ENCODE measurements at places on chromosomes 16 and 17. TPM values are rescaled to one million over a fixed set of nuclear protein-coding genes. Genes with fewer than 3 reads are reported as not detected.

The DNAH17 gene
- total RNA-seq, result not detected

The ZG16B gene
- total RNA-seq, result not detected

The HID1 gene
- 4.5 TPM for total RNA-seq

The SLFN12 gene
- 11.2 TPM for total RNA-seq

The DOC2A gene
- total RNA-seq, result not detected

The HIC1 gene
- 53.4 TPM for total RNA-seq

The PRR15L gene
- total RNA-seq, result not detected

The FAM222B gene
- total RNA-seq, result 15.9 TPM

The SLC6A2 gene
- 2.1 TPM for total RNA-seq

The CLDN6 gene
- not detected for total RNA-seq

The TMEM95 gene
- total RNA-seq, result not detected

The DOC2B gene
- total RNA-seq, result 10.4 TPM

DNA sequence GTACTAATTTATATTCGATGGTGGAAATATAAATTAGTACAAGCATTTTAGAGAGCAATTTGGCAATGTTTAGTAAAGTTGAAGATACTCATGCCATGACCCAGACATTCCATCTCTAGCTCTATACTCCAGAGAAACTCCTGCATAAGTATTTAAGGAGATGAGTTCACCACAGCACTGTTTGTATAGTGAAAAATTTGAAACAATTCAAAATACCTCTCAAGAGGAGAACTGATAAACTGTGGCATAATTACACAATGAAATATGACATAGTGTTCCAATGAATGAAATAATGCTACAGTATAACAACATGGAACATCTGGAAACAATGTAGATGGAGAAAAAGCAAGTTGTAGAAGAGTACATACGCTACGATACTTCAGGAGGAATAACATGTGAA is 48.6 kb upstream of the IRX3 start:
- no peak for DNase-seq

GRCh38 chr17:15436473-15437302 is 30.7 kb downstream of the CDRT4 start:
- no peak for DNase-seq

- no peak for DNase-seq
Measured at GRCh38 chr17:36586138-36586537, 5.5 kb upstream of the DHRS11 start.

DNA sequence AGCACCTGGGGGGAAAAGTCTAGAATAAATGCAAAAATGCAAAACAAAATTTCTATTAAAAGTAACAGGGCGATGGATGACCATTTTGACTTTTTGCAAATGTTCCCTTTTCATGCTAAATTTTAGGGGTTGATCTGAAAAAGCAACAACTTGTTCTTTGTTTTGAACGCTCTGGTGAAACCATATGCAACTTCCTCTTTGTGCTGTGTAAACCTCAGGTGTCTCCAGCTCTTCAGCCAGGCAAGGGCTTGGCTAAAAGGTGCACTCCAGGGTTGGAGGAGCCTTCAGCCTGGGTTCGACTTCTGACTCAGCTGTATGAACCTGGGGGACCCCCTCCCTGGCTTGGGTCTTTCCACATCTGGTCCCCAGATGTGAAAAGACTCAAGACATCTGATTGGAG is 9.5 kb downstream of the IRF8 start:
- DNase-seq, result no peak

DNA sequence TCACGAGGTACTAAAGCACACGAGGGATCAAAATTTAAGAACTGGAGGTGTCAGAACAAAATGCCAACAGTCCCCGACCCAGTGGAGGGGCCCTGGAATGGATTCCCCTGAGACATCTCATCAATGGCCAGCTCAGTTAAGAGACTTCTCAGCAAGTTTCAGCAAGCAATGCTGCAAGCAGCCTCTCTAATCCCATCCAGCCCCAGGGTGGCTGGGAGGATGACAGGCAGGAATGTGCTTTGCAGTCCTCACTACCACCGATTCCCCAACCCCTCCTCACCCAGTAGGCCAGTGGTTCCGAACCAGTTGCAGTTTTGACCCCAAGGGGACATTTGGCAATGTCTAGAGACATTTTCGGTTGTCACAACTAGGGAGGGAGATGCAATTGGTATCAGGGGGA is 8.7 kb downstream of the GPRC5B start:
- DNase-seq, result no peak

GRCh38 chr17:72125226-72125651 is 4.4 kb downstream of the SOX9 start:
- DNase-seq, result no peak

DNA sequence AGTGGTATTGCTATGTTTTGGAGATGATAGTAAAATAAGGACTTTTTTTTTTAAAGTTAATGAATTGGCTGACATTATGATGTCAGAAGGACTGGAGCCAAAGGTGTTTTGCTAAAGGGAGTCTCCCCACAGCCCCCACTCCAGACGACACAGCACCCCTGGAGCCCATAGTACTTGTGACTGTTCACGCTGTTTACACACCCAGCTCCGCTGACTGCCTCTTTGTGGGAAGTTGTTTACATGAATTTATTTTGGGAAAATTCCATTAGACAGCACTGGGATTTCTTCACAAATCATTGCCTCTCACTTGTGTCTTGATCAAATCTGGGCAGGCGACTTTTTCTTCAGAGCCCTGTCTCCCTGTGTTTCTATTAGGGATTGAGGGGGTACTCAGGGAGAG is 108.6 kb downstream of the C17orf67 start:
- DNase-seq, result no peak

DNA sequence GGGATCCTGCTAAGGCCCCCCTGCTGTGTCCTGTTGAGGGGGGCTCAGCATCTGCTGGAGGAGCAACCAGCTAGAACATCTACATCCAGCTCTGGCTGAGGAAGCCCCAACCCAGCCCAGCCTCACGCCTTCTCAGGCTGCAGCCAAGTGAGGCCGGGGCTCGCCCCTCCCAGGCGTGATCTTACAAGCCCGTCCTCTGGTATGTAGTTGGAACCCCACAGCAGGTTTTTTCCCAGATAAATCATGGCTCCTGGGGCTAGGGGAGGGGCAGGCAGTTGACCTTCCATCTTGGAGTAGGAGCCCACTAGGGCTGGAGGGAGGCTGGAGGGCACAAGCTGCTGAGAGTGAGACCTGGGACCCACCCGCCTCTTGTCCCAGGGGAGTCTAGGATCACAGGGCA is 4.7 kb downstream of the FAM83G start:
- DNase-seq, result no peak

DNA sequence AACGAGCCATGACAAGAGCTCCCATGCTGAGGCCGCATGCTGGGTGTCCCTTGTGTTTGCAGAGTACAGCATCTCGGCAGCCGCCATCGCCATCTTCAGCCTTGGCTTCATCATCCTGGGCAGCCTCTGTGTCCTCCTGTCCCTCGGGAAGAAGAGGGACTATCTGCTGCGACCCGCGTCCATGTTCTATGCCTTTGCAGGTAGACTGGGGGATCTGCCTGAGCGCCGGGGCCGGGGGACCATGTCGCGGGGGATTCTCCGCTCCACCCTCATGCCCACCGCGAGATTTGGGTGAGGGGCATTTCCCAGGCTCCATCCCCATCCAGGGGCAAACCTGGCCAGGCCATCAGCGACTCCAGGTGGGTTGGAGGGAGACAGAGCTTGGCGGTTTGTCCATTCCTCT is 10.7 kb downstream of the CACNG1 start:
- peak; percentile 88 for DNase-seq

DNA sequence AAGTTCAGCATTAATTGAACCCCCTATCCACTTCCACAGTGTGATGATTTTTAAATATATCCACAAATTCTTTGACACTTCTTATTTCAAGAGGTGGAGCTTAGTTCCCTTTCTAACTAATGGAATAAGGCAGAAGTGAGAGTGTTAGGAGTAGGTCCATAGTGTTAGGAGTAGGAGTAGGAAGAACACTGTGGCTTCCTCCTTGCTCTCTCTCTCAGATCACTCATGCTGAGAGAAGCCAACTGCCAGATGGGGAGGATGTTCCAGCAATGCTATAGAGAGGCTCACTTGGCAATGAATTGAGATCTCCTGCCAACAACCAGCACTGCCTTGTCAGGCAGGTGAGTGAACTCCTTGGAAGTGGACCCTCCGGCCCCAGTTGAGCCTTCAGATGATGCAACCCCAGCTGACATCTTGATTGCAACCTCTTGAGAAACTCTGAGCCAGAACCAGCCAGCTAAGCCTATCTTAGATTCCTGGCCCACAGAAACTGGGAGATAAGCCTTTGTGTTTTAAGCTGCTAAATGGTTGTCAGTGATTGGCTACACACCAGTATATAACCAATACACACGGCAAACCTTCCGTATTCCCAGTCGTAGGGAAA is 44.3 kb downstream of the SPECC1 start:
- DNase-seq, result no peak

DNA sequence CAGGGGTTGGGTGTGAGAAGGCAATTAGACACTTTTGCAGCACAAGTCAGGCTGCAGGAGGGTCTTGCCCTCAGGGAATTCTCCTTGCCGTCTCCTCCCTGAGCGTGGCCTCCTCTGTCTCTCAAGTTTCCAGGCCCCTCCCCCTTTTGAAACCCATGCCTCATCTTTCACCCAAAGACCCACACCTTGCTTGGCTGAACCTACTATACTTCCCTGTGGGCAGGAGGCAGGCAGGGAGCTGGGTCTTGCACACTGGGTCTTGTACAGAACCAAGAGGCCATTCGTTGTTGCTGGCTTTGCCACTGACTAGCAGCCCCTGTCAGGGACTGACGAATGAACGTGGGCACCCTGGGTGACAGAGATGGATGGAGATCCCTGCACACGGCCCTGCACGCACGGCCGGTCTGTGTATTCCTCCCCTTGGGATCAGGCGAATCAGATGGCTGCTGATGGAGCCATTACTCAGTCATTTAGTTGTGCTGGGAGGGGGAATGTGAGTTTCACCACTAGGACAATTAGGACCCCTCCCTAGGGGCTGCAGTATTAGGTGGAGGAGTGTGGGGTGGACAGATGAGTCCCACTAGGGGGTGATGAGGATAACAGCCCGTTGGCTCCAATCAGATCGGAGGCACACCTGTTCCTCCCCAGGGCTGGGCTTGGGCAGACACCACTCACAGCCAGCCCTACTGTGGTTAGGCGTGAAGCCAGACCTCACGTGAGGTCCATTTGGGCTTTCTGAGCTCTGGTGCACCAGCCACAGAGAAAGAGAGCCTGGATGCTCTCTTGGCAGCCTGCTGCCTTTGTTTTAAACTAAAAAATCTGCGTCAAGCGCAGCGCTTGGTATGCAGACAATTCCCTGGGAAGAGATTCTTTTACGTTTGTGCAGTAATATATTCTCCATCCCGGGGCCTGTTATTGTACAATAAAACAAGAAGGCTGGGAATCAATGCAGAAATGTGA is 167.7 kb upstream of the WSCD1 start:
- DNase-seq, result no peak

- DNase-seq, result no peak
Measured at GRCh38 chr16:84893849-84894599, 74.2 kb downstream of the CRISPLD2 start.

- no peak for DNase-seq
Measured at GRCh38 chr17:50203086-50203485, 1.7 kb upstream of the COL1A1 start.

- no peak for DNase-seq
Measured at GRCh38 chr17:42989141-42989540, 8.8 kb downstream of the RUNDC1 start.

DNA sequence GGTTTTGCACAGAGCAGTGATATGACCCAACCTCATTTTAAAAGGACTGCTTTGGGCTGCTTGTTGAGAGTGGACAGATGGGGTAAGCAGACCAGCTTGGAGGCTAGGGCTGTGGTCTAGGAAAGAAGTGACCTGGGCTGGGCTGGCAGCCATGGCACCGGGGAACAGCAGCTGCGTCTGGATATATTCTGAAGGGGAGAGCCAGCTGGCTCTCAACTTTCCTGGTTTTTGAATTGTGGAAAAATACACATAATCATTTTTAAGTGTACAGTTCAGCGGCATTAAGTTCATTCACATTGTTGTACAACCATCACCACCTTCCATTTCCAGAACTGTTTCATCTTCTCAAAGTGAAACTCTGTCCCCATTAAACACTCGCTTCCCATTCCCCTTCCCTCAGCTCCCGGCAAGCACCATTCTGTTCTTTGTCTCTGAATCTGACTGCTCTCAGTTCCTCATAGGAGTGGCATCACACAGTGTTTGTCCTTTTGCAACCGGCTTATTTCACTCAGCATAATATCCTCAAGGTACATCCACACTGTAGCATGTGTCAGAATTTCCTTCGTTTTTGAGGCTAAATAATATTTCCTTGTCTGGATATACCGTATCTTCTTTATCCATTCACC is 113.2 kb downstream of the SPECC1 start:
- DNase-seq, result no peak

- no peak for DNase-seq
Measured at GRCh38 chr17:46811978-46812583, 6.4 kb downstream of the WNT3 start.

- DNase-seq, result no peak
Measured at GRCh38 chr16:73764321-73764720, 532.3 kb upstream of the PSMD7 start.

GRCh38 chr16:3157229-3158025 is 22.6 kb downstream of the ZNF213 start:
- DNase-seq, result no peak

DNA sequence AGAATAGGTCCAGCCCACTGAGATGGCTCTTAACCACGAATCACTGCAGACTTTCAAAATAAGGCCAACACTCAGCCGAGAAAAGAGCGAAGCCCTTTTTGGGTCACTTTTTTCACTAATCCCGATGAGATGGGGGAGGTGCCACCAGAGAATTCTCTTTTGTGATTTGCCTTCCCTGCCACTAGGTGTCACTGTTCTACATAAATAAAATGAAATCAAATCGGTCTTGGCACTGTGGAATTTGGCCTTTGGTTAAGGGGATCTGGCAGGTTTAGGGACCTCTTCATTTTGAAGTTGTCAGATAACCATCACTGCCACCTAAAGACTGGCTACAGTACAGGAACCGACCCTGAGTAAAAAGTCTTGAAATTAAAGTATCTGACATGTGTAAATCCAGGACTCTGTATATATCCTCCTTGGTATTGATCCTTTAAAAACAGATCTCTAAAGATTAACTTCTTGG is 147.0 kb downstream of the HS3ST4 start:
- DNase-seq, result no peak

GRCh38 chr17:44130693-44131349 is 7.4 kb upstream of the HDAC5 start:
- DNase-seq, result no peak

DNA sequence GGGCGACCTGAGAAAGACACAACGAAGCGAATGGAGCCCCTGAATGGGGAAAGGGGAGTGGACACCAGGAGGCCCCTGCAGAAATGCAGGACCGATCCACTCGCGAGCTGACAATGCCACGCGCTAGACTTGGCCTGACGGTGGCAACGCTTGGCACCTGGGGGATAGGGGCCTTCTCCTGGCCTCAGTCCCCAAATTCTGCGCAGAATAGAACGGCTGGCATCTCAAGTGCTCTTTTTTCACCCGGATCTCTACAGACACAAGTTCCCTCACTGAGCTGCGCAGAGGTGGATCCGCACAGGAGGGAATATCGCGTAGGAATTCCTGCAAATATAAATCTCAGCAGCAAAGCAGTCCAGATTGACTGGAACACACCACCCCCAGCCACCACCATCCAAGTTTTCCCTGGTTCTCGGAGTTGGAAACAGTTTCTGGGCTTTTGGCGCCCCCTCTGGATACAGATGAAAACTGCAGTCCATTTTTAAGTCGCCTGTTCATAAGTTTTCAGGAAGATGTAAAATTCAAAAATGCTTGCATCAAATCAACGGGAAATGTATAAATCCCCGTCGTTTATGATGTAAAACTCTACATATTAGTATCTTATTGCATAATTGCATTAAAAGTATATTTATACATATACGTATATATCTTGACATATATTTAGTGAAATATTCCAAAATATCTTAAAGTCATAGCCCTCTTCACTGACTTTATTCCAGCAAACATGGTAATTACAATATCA is 2.3 kb upstream of the SOX9 start:
- no peak for DNase-seq

GRCh38 chr16:84546669-84547545 is 42.4 kb upstream of the MEAK7 start:
- no peak for DNase-seq

Data from esophagus muscularis mucosa (tissue), 4 donors.